HuH-7 (cell line): ENCODE measurements at places on chromosomes 13 and 19.

GRCh38 chr19:41298348-41298964 lies 11.5 kb upstream of the CCDC97 start:
- no peak for DNase-seq

GRCh38 chr19:18473003-18473705 lies 35.2 kb upstream of the ISYNA1 start:
- DNase-seq = no peak

DNA sequence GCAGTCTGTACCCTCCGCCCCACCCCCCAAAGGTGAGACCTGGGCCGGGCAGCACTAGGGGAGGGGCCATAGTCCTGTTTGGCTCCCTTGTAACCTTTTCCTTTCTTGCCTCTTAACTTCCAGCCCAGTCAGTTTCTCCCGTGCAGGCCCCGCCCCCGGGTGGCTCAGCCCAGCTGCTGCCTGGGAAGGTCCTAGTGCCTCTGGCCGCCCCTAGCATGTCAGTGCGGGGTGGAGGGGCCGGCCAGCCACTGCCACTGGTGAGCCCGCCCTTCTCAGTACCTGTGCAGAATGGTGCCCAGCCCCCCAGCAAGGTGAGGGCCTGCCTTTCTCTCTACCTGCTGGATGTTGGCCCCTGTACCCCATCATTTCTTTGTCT lies 10.5 kb upstream of the PRR19 start:
- DNase-seq = no peak

DNA sequence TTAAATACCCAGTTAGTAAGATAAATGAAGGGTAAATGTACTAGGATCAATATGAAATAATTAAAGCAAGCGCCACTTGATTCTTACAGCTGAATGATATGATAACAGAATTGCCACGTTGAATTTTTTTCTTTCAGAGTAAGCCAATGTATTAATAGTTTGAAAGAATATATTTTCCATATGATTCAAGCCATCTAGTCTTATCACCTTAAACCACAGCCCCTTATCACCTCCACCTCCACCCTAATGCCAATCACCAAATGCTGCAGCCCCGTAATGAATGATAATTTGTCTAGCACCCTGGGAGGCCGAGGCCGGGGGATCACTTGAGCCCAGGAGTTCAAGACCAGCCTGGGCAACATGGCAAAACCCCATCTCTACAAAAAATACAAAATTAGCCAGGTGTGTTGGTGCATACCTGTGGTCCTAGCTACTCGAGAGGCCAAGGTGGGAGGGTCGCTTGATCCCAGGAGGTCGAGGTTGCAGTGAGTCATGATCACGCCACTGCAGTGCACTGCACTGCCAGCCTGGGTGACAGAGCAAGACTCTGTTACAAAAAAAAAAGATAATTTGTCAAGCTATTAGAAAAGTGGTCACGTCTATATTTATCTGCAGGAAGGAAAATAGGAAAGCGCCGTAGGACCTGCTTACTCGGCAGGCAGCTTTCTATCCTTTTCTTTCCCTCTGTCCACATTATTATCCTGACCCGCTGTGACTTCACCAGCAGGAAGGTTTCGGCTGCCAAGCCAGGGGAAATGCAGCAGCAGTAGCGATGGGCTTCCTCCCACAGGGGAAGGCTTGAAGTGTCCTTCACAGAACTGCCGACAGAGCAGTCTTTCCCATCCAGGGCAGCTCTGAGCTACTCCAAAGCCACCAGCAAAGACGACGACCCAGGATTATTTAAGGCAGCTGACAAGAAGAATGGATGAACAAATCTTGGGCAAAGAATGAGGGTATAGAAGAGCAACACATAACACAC lies 19.7 kb upstream of the CLN5 start:
- no peak for DNase-seq

DNA sequence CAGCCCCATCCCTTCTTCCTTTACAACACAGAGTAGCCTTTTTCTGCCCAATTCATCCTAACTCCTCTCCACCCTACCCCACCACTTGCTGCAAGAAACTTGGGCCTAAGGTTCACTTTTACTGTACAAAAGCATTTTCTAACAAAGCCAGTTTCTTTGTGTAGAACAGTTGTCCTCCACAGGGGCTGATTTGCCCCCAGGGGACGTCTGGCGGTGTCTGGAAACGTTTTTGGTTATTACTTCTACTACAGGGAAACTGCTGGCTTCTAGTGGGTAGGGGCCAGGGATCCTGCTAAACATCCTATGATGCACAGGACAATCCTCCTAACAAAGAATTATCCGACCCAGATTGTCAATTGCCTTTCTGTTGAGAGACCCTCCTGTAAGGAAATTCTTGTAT lies 7.3 kb upstream of the LMO7 start:
- no peak for DNase-seq

GRCh38 chr13:105050686-105051085 lies 1484.8 kb downstream of the EFNB2 start:
- no peak for DNase-seq

DNA sequence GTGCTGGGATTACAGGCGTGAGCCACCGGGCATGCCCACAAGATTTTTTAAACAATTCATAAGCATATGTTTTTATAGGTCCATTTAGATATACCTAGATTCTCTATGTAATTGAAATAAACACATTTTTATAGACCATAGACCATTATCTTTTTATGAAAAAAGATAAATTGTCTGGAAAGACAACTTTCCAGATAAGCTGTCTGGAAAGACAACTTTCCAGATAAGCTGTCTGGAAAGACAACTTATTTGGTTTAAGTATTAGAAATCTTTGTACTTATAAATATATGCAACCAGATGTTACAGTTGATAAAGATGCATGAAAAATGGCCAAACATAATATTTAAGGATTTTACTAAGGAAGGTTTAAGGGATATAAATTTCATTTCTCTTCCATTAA lies 538.5 kb downstream of the GPC6 start:
- DNase-seq = no peak

DNA sequence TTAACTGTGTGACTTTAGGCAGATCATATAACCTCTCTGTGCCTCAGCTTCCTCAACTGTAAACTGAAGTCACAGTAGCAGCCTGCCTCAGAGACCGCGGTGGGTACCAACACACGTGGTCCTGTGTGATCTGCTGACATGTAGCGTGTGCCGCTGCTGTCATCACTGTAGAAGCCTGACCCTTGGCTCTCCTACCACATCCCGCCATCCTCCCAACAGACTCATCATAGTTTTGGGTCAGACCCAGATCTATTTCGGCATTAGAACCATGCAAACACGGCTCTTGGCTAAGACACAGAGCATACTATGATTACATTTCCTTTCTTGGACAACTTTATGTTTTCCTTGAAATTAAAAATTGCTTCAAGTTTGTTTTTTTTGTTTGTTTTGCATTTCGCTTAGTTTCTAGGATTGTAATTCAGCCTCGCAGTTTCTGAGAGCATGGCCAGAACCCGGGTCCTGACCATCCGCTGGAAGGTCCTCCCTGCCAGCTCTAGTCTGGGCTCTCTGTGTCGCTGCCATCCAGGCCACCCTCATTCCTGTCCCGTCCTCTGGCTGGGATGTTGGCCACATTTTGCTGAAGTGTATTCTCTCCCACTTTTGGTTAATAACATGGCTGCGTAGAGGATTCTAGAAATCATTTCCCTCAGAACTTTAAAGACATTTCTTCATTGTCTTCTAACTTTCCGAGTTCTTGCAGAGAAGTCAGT lies 53.0 kb downstream of the GGACT start:
- DNase-seq = no peak

DNA sequence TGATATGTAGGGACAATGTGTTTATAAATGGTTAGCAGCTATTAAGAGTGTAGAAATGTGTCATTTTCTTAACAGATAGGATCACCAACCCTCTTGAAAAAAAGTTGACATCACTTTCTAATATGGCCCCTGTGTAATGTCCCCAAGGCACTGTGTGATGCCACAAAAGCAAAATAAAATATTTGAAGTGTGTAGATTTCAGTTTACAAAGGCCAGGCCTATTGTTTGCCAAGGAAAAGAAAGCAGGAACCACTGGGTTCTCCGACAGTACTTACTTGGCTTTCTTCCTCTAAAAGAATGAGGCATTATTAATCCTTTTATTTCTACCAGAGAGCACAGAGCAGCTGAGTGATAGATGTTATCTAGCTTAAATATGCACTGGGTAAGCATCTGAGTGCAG lies 10.5 kb upstream of the GJA3 start:
- DNase-seq = no peak

GRCh38 chr13:93472296-93472695 lies 245.7 kb downstream of the GPC6 start:
- no peak for DNase-seq

DNA sequence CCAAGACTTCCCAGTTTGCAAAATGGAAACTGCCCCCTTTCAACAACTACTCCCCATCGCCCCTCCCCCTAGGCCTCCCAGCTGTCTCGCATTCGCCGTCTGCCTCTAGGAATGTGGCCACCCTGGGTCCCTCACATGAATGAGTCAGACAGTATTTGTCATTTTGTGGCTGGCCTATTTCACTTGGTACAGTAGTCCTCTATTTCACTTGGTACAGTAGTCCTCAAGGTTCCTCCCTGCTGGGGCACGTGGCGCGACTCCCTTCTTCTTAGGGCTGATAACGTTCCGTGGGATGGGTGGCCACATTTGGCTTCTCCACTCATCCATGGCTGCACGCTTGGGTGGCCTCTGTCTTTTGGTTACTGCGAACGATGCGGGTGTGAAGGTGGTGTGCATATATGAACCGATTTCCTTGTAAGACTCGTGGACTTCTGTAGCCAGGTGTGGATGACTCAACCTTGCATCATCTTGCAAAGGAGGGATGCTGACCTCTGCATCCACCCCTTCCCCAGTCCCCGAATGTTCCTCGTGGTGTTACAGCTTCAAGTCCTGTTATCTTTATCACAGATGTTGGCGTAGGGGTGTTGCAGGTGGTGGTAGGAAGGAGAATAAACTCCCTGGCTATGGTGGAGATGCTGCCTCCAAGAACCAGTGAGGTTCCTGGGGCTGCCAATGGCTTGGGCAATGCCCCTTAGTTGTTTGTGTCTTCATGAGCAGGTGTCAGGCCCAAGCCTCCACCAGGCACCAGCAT lies 112.1 kb upstream of the SOX1 start:
- DNase-seq = no peak

- no peak for DNase-seq
These were observed 351.9 kb downstream of the DACH1 start for GRCh38 chr13:71514900-71515743.
